Stimulated activated CD4-positive, alpha-beta T cell treated with anti-CD3 and anti-CD28 coated beads, Interleukin-4, amount 100 ng/mL, for 48 hours (primary cell): ENCODE measurements at places on chromosomes 11 and 22.

- DNase-seq = no peak
Measured at GRCh38 chr11:31493235-31493634, 16.2 kb downstream of the IMMP1L start.

DNA sequence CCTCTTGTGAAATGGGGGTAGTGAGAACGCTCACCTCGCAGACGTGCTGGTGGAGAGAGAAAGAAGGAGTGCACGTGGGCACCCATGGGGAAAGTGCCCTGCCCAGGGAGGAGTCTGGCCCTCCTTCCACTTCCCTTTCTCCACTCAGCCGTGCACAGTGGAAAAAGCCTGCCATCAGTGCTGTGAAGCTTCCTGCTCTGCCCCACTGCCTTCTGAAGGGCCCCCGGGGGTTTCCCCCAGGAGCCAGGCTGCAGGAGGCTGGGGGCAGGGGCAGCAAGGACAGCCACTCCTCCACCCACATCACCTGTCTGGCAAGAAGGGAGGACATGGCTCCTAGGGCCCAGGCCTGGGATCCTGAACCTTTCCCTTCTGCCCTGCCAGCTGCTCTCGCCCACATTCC lies 7.6 kb downstream of the TP53I11 start:
- no peak for DNase-seq

DNA sequence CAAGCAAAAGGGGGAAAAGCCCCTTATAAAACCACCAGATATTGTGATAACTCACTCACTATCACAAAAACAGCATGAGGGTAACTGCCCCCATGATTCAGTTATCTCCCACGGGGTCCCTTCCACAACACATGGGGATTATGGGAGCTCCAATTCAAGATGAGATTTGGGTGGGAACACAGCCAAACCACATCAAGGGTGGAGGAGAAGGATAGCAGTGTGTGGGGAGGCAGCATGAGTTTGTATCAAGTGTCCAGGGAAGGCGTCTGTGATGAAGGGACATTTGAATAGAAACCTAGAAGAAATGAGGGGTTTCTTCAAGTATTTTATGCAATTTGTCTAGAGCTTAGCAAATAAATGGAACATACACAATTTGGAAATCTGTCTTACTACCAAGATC lies 98.2 kb downstream of the SLC1A2 start:
- no peak for DNase-seq

GRCh38 chr11:70322666-70323065 lies 52.2 kb downstream of the PPFIA1 start:
- DNase-seq = no peak

DNA sequence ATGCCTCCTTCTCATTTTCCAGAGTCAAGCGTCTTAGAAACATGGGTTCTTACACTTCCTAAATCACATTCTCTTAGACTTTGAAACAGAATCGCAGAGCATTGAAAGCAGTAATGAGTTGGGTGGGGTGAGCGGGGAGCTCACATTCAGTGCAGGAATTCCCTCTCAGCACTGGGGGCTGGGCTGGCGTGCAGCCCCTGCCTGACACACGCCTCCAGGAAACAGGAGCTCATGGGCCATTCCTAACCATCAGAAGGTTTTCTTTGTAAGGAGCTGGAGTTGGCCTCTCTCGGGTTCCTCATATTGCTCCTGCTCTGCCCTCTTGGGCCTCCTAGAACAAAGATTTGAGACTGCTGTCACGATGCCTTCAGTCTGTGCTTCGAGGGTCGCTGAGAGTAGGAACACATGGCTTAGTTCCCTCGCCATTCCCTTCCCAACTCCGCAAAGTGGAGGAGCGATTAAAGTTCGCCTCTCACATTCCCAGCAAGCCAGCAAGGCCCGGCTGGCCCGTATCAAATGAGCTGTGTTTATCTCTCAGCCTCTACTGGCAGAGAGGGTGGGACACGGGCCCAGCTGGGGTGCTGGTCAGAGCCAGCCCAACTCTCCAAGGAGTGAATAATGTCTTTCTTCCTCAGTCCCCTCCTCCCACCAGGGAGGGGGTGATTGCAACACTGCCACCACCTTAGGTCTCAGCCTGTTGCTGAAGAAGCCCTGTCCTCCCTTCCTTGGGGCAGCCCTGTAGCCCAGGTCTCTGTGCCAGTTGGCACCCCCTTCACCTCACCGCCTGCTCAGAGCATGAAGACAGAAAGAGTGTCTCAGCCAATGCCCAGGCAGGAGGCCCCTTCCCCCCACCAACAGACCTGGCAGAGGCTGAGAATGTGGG lies 10.4 kb downstream of the CHRDL2 start:
- DNase-seq = no peak

DNA sequence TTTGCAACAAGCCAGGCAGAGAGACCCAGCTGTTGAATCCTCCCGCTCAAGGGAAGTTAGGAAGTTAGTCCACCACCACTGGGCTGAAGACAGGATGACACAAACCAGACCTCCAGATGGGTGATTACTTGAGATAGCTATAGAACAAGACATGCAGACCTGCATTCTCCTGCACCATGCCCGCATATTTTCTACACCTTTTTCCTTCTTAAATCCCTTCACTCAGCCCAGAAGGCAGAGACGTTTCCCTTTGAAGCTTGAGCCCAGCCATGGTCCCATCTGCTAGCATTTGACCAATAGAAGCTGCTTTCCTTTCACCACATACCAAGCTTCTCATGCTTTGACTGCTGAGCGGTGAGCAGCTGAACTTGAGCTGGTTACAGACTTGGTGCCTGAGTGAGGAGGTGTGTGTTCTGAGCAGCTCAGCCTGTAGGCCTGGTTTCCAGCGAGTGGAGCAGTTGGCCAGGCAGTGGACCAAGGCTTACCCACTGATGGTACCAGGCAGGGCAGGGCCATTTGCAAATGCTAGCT lies 29.2 kb upstream of the CBX6 start:
- DNase-seq = no peak

DNA sequence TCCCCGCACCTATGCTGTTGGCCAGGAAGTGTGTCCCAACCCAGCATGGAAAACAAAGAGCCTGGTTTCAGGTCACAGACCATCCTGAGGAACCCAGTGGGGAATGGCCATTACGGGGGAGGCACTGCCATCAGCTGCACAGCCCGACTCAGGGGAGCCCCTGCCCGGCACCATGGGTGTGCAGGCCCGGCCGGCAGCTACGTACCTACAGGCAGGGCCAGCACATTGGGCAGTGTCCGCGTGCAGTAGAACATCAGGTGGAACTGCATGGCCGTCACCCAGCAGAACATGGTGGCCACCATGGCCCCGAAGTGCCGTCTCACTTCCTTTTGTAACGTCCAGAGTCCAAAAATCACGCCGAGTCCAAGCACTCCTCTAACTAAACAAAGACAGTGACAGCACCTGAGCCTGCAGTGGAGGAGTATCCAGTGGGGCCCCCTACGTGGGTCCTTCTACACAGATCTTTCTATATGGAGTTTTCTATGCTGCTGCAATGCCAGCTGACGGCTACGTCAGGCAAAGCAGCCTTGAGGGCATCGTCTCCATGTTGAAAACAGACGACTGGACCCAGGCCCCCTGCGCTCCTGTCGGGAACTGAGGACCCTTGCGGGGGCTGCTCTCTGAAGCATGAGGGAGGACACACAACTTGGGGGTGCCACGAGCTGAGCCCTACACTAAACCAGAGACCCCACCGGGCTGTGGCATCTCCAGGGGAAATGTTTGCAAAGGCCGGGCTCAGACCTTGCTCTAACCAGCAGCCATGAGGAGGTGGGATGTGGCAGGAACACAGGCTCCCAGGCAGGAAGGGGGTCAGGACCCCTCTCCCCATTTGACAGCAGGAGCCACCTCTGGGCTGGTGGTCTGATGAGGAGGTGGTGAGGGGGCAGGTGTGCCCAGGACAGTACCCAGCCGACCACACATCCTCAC lies 7.7 kb downstream of the ALG12 start:
- no peak for DNase-seq

GRCh38 chr11:73011126-73011817 lies 130.8 kb downstream of the FCHSD2 start:
- DNase-seq = no peak

GRCh38 chr22:48850658-48851287 lies 976.9 kb downstream of the BRD1 start:
- DNase-seq = no peak

DNA sequence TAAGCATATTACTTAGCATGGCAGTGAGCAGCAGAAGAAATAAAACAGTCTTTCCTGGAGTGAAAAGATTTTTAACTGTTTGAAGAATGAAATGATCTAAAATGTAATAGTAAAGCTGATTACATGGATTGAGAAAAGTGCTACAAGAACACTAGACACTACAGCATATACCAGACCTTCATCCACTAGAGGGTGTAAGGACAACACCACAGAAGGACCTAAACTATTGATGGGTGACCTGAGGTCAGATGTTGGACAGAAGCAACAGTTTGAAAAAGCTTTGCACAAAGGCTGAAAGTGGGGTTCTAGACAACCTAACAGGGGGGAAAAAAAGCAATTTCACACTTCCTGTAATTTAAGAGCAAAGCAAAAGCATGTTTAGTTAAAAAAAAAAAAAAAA lies 97.7 kb downstream of the RBFOX2 start:
- DNase-seq = no peak
